CD14-positive monocyte (primary cell): ENCODE measurements at places on chromosomes 6 and 20.

DNA sequence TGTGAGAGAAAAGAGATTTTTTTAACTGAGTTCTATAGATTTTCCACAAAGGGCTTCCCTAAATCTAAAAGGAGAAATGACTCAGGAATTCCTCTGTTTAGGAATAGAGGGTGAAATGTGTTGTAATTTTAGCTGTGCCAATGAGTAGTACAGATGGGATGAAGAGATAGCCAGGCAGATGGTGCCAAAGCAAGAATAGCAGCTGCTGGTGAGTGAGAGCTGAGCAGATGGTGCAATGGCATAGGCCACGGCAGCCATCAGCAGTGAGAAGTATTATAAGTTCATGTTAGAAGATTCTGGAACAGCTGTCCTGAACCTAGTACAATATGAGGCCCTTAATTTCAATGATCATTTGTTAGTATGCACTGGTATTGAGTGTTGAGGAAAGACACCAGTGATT, 40.2 kb upstream of the CRISP1 start:
- DNase-seq: no peak

DNA sequence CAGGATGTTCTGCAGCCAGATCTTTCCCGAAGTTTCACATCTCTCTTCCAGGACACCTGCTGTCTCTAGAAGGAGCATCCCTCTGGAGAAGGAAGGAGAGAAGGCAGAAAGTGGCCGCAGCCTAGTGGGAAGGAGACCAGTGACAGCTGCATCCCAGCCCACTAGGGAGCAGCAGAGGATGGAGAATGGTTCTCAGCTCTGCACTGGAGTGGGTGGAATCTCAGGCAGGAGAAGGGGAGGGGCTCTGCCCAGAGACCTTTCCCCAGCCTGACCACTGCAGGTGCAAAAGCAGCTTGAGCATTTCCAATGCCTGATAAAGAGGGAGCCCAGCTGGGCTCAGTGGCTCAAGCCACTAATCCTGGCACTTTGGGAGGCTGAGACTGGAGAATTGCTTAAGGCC, 32.3 kb downstream of the NCR2 start:
- DNase-seq: no peak

- DNase-seq: peak; percentile 10
These were observed 1308.0 kb downstream of the EPHA7 start for GRCh38 chr6:92111386-92111785.

- no peak for DNase-seq
These were observed 180.5 kb downstream of the SYNDIG1 start for GRCh38 chr20:24649787-24650490.

DNA sequence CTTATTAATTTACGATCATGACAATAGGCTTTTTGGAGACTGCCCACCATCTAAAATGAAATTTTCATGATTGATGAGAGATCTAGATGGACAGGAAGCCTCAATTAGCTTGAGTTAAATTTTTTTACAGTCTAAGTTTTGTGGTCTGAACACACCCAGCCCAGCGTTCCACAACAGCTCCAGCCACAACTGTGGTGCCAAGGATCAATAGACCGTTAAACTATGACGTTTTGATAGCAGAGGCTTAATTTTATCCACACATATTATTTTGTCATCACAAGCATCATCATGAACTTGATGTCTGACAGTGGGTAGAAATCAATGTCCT, 5.5 kb upstream of the GABRR1 start:
- DNase-seq: no peak

DNA sequence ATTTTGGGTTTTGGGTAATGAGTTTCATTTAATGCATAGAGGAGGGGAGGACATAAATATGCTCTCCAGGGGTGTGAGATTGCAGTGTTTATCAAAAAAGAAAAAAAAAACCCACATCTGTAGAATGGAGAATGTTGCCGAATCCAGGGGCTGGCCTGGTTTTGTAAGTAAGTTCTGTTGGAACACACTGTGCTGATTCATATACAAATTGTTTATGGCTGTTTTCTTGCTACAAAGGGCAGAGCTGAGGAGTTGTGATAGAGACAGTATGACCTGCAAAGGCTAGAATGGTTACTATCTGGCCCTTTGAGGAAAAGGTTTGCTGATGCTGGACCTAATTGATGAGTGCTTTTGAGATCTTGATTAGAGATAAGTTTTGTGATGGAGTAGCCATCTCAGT, 30.4 kb downstream of the SCAF8 start:
- DNase-seq: no peak
